ENCODE measurements at places on chromosomes 6 and 20.
A peak's percentile ranks its signal among the peaks of the same experiment; 100 is the strongest.

GRCh38 chr20:56381501-56381900 is 10.5 kb downstream of the AURKA start:
- no peak for DNase-seq

DNA sequence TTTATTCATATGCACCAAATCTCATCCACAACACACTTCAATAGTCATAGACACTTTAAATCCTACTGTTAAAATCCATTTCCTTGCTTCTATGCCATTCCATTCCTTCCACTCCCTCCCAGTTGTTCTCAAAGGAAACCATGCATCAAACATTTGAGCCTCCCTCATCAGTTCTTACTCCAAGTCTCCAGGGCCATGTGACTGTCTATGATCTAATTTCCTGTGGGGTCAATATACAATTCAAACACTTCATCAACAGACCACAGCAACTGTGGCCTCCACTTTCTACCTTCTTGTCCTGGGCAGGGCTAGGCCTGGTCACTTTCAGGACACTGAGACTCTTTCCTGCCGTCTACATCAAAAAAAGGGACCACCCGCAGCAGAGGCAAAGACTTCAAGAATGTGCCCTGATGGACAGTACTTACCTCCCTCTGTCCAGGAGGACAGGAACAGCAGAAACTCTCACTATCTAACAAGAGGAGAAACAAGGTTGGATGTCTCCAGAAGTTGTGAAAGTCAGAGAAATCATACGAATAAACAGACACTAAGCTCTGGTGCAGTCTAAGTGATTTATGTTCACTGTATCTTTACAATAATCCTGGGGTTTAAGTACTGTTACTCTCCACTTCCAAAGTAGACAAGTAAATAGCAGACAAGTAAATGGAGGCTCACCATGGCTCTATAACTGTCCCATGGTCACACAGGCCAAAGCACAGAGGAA is 160.2 kb downstream of the QRSL1 start:
- DNase-seq = no peak

DNA sequence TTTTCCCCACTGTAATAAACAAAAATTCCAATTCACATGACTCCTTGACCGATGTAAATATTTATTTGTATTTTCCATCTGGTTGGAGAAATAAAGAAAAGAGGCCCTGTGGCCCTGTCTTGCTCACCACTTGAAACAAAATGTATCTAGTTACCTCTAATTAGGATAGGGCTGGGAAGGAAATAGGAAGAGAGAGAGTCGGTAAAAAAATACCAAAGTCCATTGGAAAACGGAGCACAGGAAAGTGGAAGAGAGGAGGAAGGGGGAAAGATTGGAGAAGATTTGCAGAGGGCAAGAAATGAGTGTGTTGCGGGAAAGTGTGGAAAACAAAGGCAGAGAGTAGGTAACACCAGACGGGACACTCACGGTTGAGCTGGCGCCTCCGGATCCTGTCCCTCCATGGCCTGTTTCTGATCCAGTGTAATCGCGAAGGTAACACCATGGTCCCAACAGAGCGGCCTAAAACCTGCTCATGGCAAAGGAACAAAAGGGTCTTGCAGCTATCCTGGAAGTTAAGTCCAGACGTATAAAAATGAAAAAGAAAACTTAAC is 105.8 kb upstream of the RIPOR2 start:
- DNase-seq = no peak

DNA sequence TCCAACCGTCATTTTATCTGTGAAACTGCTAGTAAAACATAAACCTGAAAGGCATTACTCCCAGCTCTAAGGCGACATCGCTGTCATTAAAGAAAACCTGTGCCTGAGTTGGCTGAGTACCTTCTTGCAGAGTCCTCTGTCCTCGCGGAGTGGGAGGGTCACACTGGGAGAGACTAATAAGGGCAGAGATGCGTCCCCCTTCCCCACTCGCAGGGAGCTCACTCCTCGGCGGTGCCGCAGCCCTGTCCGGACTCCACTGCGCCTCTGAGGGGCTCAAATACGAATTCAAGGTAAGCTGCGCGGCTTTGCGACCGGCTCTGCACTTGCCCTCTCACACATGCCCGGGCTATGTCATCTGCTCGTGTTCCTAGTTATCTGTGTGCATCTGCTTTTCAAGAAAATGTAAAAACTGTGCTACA is at the start of gene COL19A1:
TSS of gene COL19A1 (plus strand) at position 206 of the 419 bp plus-strand sequence. CDS start 13,012 bp downstream, outside the sequence.
- DNase-seq = no peak

DNA sequence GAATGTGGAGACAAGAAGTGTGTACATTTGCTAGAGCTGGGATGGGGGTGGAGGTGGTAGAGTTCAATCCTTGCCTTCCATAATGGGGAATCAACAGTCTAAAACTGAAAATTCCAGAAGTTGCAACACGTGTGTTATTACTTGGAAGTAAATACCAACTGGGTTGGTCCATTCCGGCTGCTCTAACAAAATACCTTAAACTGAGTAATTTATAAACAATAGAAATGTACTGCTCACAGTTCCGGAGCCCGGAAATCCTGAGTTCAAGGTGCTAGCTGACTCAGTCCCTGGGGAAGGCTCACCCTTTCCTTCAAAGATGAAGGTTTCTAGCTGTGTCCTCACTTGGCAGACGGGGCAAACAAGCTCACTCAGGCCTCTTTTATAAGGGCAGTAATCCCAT is 59.0 kb downstream of the RIN2 start:
- DNase-seq = peak; percentile 61

GRCh38 chr20:54366669-54367344 is 108.6 kb upstream of the DOK5 start:
- no peak for DNase-seq

DNA sequence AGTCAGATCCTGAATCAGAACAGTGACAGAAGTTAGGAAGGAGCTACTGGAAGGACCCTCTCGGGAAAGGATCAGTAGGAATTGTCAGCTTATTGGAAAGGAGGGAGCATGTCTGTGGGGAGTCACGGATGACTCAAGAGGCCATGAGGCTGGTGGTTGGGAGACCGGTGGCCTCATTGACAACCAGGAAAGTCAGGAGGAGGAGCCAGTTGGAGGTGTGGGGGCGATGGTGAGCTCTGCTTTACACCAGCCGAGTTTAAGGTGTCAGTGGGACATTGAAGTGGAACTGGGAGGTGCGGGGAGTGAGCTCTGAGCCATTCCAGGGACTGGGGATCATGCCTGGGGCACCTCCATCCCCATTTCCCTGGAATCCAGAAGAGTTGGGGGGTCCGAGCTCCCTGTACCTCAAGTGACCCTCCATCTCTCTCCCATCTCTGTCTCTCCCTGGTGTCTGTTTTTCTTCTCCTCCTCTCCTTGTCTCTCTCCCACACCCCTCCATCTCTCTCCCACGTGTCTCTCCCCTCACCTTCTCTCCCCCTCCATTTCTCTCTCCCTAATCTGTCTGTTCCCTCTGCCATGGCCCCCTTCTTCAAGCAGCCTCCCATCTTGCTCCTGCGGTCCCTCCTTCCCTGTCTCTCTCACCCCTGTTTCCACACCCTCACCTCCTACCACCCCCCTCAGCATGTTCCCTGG is 14.3 kb upstream of the ZBTB9 start:
- DNase-seq = no peak

DNA sequence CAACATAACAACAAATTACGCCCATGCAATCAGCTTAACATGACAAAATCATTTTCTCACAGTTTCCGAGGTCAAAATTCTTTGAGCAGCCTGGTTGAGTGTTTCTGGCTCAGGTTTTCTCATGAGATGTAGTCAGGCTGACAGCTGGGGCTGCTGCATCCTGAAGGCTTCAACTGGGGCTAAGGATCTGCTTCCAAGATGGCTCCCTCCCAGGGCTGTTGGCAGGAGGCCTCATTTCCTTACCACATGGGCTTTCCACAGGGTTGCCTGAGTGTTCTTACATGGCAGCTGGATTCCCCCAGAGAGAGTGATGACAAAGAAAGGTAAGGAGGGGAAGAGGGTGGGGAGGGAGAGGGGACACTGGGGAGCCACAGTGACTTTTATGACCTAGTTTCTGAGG is 63.1 kb upstream of the NNAT start:
- no peak for DNase-seq

GRCh38 chr20:59571151-59571550 is 33.2 kb upstream of the PHACTR3 start:
- no peak for DNase-seq

GRCh38 chr6:103183831-103184411 is 1675.8 kb downstream of the HACE1 start:
- DNase-seq = no peak

- no peak for DNase-seq
Observed at GRCh38 chr6:98039443-98039842, 756.4 kb upstream of the MMS22L start.

- peak; percentile 17 for DNase-seq
Observed at GRCh38 chr6:81748994-81749393, 3.5 kb downstream of the TENT5A start.

- peak; percentile 56 for DNase-seq
Observed at GRCh38 chr20:24649787-24650490, 180.5 kb downstream of the SYNDIG1 start.

DNA sequence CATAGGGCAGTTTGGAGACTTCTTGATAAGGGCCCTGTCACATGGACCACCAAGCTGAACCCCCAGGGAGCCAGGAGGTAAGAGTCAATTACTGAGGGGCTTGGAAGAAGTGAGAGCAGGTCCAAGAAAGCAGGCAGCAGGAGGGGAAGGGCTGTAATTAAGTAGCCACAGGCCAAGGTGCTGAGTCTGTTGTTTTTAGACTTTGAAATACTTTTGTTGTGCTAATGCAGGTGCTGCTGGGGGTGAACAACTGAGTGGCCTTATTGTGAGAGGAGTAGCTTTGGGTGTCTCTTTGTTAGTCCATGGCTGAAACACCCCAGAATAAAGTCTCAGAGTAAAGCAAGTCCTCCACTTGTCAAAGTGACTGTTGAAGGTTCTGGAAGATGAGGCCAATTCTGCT is 267.0 kb upstream of the SUPT3H start:
- no peak for DNase-seq

DNA sequence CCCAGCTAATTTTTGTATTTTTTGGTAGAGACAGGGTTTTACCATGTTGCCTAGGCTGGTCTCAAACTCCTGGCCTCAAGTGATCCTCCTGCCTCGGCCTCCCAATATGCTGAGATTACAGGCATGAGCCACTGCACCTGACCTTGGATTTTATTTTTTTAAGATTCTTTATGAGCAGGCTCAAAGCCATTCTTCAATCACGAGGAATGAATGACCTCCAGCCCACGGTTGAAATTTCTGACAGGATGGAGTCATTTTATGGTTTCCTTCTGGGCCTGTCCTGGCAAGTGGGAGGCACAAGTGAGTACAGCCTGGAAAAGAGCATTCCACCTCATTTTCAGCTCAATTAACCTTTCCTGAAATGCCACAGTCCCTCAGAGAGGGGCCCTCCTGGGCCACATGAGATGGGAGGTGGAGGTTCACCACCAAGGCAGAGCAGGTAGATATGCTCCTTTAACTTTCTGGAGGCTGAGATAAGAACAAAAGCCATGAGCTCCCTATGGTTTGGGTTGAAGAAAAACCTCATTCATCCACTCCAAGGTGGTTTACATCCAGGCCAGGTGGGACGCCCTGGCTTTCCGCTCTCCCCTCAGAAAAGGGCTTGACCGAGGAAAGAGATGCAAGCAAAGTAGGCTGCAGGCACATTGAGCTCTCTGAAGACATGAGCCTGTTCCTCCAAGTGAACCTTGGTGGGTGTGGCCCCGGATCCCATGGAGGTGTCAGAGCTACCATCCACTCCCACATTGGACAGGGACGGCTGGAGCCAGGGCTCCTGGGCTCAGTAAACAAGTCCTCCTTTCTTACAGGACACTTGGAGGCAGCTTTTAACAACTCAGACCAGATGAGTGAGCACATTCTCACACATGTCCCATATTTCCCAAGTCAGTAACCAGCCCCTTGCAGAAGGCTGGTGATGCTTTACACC is 208.5 kb upstream of the SSTR4 start:
- no peak for DNase-seq

DNA sequence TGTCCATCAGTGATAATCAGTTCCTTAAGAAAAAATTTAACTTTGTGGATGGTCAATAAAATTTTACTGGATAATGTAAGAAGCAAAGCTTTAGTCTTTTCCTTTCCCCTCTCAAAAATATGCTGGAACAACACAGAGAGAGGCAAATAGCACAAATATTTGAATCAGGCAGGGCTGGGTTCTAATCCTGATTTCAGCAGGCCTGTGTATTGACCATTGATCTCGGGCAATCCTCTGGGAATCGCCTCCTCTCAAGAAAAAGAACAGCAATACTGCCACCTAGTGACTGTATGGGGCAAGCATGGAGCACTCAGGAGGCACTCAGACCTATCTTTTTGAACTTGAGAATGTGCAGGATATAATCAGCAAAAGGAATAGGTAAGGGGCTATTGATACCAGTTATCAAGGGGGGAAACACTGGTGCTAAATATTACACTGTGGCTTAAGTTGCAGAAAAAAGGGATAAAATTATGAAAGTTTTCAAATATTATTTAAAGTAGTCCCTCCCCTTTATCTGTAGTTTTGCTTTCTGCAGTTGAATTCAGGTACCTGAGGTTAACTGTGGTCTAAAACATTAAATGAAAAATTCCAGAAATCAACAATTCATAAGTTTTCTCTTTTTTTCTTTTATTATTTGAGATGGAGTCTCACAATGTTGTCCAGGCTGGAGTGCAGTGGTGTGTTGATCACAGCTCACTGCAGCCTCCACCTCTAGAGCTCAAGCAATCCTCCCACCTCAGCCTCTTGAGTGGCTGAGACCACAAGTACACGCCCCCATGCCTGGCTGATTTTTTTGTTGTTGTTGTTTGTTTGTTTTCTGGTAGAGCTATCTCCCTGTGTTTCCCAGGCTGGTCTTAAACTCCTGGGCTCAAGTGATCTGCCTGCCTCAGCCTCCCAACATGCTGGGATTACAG is 91.8 kb upstream of the NHSL1 start:
- peak; percentile 74 for DNase-seq

DNA sequence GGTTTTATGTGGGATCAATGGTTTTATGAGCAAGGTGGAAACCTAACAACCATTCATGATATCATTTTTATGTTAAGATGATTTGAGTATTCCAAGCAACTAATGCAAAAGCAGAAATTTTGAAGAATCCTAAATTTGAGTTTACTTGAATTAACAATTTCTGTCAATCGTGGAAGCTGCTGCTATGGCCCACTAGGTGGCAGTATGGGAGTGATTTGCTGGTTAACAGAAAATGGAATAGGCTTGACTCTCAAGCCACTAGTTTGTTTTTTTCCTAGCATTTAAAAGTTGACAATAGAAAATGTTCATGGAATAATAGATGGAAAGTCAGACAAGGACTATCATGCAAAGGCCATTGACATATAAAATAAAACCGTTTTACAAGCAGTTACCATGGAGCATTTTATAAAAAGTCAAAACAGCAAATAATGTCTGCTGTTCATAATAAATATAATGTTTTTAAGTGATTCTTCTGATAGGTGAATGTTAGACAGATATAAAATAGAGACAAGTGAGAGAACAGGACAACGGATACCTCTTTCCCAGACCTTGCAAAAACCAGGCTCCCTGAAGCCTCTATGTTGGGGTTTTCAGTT is 43.0 kb upstream of the TMEM200A start:
- peak; percentile 64 for DNase-seq

GRCh38 chr20:36109251-36109947 is 45.1 kb upstream of the EPB41L1 start:
- DNase-seq = no peak

DNA sequence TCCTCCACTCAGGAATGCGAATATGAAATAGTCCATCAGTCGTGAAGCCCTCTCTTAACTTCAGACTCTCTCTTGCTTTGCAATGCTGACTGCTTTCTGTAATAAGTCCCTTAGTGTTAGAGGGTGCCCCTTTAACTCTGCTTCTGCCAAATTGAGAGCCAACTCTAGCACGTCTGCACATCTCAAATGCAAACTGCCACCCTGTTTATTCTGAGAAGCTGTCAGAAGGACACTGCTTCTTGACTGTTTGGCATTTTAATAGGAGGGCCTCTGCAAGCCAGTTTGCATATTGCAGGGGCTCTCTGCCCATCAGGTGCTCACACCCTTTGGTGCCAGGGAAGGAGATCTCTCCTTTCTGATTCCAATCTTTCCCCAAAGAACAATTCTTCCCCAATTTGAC is 589.8 kb upstream of the CDH4 start:
- no peak for DNase-seq

Data from fibroblast of skin of back (primary cell).